ENCODE measurements at places on chromosomes 13 and 19.

GRCh38 chr13:31214435-31214834 lies 14.7 kb downstream of the B3GLCT start:
- no peak for DNase-seq

GRCh38 chr19:30539315-30539714 lies 167.1 kb downstream of the ZNF536 start:
- DNase-seq: no peak

DNA sequence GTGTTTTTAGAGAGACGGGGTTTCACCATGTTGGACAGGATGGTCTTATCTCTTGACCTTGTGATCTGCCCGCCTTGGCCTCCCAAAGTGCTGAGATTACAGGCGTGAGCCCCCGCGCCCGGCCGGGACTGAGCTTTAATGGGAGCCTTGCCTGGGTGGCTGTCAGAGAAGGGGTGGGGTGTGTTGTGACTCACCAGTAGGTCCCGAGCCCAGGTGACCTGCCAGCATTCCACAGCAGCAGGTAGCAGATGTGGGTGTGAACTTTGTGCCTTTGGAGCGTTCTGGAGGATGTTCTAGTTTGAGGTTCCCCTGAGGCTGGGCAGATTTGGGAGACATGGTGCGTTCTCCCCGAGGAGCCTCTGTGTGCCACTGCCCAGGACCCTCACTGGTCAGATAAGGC lies 7.1 kb upstream of the EPN1 start:
- no peak for DNase-seq

DNA sequence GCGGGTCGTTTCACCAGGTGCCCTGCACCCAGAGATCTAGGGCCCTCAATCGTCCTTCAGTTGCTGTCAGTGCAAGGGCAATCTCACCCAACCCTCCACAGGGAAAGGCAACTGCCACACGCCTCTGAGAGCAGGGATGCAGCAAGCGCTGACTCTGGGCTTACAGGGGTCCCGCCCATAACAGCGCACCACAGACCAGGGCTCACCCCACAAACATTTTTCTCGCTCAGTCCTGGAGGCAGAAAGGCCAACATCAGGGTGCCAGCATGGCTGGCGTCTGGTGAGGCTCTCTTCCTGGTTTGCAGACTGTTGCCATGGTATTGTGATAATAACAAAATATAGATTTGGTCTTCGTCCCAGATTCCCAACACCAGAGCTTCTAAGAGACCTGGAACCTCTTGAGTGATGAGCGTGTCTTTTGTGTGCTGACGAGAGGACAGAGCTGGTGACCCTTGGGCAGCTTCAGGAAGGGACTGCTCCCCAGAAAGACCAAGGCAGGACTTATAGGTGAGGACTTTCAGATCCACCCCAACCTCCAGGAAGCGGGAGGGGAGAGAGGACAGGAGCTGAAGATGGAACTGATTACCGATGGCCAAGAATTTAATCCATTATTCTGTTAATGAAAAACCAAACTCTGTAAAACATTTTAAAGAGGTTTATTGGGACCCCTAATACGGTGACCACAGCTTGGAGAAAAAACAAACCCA lies 51.3 kb downstream of the C13orf46 start:
- no peak for DNase-seq

DNA sequence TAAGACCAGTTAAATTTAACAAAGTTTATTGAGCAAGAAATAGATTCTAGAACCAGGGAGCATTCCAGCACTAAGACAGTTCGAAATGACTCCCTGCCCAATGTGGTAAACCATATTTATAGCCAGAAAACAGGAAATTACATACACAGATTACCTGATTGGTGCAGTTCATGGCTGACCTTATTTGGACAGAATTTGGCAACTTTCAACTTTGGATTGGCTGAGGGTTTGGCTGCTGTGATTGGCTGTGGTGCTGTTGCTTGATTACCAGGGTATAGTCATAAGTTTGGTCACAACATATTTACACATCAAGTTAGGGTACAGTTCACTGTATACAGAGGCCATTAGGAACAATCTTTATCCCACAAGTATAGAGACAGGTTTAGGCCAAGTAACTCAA lies 984.8 kb upstream of the MIR17HG start:
- DNase-seq: no peak

GRCh38 chr19:33569821-33570220 lies 48.2 kb upstream of the PEPD start:
- no peak for DNase-seq

DNA sequence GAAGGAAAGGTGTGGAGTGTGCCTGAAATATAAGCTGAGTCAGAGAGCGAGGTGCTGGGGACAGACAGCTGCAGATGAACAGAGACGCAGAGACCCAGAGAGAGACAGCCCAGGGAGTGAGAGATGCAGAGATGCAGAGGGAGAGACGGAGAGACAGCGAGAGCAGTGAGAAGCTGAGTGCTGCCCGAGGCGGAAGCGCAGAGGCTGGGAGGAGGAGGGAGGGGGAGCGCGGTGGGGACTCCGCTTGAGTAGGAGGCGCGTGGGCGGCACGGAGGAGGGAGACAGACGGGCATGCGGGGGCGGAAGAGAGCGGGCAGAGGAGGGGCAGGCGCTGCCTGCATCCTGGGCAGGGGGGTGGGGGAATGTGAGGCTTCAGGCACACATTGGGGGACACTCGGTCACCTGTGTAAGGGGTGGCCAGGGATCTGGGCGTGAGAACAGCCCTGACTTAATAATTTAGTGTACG lies 25.7 kb downstream of the SLC8A2 start:
- DNase-seq: no peak

- DNase-seq: no peak
Observed at GRCh38 chr19:23263870-23264590, 13.8 kb upstream of the ZNF724 start.
